ENCODE measurements at places on chromosomes 2 and 18.

DNA sequence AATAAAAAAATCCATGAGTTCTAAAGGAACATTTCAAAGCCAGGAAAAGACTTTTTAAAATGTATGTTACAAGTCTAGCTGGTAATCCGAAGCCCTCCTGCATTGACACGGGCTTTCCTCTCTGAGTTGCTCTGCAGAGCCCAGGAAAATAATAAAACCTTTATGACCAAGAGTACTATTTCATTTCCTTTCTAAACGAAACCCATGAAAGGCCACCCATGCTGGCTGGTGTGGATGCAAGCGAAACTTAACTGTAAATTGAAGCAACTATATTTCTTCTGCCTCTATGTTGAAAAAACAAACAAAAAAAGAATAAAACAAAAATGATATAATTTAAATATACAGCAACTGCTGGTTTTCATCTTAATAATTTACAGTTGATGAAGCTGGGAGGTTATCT is 41.3 kb upstream of the ZNF532 start:
- DNase-seq: no peak

- no peak for DNase-seq
These were observed 15.8 kb upstream of the SOCS6 start for GRCh38 chr18:70273021-70273420.

- no peak for DNase-seq
These were observed 69.1 kb downstream of the PDK1 start for GRCh38 chr2:172624996-172625395.

GRCh38 chr2:152483276-152484063 is 148.5 kb downstream of the FMNL2 start:
- DNase-seq: peak; percentile 42

- no peak for DNase-seq
These were observed 13.3 kb downstream of the CHRNA1 start for GRCh38 chr2:174750923-174751441.

DNA sequence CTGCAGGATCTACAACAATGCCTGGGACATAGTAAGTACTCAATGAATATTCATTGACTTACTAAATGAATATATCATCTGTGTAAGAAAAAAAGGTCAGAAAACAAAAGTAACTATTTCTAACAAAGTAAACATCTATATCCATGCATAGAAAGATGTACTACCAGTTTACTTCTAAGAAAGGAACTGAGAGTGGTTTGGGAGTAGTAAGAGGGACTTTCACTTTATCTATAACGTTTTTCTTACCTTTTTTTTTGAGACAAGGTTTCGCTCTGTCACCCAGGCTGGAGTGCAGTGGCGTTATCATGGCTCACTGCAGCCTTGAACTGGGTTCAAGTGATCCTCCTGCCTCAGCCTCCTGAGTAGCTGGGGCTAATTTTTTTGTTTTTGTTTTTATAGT is 25.7 kb downstream of the DHX57 start:
- no peak for DNase-seq

- DNase-seq: no peak
These were observed 351.5 kb downstream of the NR4A2 start for GRCh38 chr2:155980941-155981560.

- DNase-seq: no peak
These were observed 92.8 kb upstream of the BARD1 start for GRCh38 chr2:214902286-214902685.

GRCh38 chr18:45197526-45197970 is 417.7 kb upstream of the SLC14A2 start:
- DNase-seq: peak; percentile 61

GRCh38 chr18:78625847-78626246 is 353.8 kb upstream of the SALL3 start:
- no peak for DNase-seq

DNA sequence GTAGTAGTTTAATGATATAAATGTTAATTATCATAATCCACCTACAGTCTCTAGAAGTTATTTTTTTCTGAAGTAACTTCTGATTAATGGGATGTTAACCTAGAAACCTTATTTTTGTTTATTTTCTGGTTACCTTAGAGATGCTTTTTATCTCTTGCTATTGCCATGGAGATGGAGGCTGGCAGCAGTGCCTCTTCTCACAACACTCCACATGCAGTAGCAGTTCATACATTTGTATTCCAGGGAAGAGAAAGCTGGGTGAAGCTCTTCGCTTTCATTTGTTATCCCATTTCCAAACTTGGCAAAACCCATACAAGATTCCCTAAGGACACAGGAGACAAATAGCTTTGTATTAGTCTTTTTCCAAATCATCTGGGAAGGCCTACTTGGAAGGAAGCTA is 1794.1 kb upstream of the LRRTM1 start:
- DNase-seq: no peak

- DNase-seq: no peak
These were observed 5.3 kb upstream of the CEP68 start for GRCh38 chr2:65050931-65051330.

- peak; percentile 84 for DNase-seq
These were observed at the start of gene COPS7B for GRCh38 chr2:231786177-231786916. Gene COPS7B, plus strand, starts transcription at chr2:231786445. Its CDS starts 2,126 bp downstream, at chr2:231788571.

DNA sequence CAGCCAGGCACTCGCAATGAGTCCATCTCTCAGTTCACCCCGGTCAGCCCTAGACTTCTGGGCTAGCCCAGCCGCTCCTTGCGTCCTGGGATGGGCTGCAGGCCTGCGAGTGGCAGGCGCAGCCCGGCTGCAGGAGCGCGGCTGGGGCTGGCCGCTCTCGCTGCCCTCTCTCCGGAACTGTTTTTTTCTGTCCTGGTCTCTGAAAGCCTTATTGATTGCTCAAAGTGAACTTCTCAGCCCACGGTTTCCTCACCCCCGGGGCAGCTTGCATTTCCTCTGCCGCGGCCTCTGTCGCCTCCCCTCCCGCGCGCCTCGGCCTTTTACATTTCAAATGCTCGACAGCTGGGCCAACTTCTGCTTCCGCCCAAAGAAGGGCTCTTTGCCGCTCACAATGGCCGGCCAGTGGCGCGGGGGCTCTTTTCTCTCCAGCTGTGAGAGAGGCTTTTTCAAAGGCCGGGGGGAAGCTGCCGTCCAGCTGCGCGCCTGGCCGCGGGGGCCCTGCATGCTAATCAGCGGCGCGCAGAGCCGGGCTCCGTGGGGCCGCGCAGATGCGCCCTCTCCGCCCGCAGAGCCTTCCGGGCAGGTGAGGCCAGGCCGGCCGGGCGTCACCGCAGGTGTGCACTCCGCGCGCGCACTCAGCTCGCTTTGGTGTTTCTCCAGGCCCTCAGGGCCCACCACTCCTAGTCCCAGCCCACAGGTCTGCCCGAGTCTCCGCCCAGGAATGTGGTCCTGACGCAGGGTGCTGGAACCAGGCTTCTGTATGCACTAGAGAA is 513.8 kb downstream of the RNF144A start:
- DNase-seq: no peak

GRCh38 chr2:235143789-235144188 is 192.0 kb downstream of the SH3BP4 start:
- DNase-seq: no peak

- no peak for DNase-seq
These were observed 38.1 kb upstream of the ARHGAP25 start for GRCh38 chr2:68696554-68696953.

DNA sequence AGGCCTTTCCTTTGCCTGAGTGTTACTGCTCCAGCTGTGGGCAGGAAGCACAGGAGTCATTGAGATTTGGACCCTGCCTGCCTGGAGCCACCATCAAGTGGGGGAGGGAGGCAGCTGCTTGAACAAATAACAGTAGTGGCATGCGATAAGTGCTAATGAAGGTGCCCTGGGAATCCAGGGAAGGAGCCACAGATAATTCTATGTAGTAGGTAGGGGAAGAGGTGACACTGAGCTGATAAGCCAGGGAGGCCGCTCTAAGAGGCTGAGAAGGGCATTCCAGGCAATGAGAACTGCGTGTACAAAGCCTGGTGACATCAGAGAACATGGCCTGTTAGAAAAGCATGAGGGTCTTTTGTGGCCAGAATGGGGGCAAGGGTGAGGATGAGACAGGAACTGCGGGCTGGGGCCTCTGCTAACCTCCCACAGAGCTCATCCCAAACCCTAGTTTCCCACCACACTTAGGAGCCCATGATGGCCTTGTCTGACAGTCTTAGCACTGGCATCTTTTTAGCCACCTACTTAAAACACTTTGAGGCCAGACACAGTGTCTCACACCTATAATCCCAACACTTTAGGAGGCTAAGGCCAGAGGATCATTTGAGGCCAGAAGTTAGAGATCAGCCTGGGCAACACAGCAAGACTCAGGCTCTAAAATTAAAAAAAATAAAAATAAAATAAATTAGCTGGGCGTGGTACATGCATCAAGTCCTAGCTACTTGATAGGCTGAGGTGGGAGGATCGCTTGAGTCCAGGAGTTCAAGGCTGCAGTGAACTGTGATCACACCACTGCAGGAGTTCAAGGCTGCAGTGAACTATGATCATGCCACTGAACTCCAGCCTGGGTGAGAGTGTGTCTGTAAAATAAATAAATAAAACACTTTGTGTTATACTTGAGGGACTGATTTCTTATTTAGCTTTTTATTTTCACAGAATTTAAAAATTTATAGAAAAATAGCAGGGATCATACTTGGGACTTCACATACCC is 58.9 kb downstream of the TET3 start:
- DNase-seq: no peak

GRCh38 chr18:79747156-79747845 is 50.4 kb upstream of the KCNG2 start:
- no peak for DNase-seq

GRCh38 chr2:31446848-31447247 is 32.3 kb upstream of the XDH start:
- DNase-seq: no peak

DNA sequence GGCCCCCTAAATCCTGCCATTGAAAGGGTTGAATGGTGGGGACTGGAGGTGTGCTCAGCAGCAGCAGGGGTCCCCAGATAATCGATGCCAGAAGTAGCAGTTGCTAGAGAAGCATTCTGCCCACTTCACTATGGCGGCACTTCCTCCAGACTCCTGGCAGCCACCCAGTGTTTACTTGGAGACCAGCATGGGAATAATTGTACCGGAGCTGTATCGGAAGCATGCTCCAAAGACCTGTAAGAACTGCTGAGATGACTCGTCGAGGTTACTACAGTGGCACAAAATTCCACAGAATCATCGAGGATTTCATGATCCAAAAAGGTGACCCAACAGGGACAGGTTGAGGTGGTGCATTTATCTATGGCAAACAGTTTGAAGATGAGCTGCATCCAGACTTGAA is 11.0 kb upstream of the GAREM2 start:
- no peak for DNase-seq

DNA sequence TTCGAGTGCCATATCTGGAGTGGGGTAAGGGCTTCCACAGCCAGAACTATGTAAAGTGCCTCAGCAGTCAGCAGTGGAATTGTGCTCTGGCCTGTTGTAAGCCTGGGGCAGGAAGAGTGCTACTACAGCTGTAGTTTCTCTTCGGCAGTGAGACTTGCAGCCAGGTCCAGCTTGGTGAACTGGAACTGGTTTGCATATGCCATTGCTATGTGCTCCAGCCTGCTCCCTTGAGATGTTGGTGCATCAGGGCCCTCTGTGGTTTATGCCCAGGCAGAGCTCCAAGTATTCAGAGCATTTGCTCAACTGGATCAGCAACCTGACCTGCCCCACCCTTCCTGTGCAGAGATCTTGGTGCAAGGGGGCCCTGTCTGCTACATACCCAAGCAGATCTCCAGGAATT is 47.8 kb downstream of the ZNF804A start:
- peak; percentile 33 for DNase-seq

- DNase-seq: no peak
These were observed 127.8 kb upstream of the BCL2L11 start for GRCh38 chr2:110992886-110993285.

- DNase-seq: no peak
These were observed 14.2 kb downstream of the ESPNL start for GRCh38 chr2:238114331-238114841.

GRCh38 chr2:20604401-20604911 is 46.4 kb downstream of the HS1BP3 start:
- no peak for DNase-seq

DNA sequence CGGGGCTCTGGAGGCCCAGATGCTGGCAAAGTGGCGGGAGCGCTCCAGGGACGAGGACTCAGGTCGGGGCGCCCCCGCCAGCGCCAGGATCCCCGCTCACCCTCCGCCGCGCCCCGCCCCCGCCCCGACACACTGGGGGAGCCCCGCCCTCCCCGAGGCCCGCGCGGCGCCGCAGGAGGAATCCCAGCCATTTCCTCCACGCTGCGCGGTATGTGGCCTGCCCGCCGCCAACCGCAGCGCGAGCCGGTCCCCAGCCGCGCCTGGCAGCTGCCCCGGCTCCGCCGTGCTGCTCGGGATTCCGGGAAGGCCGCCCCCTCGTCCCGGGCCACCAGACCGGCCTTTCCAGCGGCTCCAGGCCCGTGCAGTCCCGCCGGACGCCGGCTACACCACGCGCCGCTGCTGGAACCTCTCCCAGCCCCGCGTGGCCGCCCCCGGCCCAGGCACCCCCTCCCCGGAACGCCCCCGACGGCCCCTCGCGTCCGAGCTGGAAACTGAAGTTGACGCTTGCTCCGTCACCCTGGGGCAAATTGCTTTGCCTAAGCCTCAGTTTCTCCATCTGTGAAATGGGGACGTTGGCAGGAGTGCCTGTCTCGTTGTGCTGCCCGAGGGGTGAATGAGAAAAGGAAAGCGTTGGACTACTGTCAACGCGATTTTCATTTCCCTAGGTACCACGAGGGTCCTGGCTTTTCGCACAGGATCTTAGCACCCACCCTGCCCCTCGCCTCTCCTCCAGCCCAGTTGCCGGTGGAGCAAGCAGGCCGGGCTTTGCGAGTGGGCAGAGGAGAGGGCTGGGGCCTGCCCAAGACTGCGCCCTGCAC is 53.6 kb downstream of the PKDCC start:
- peak; percentile 77 for DNase-seq

- peak; percentile 55 for DNase-seq
These were observed 163.1 kb downstream of the ANTXR1 start for GRCh38 chr2:69175790-69176715.

DNA sequence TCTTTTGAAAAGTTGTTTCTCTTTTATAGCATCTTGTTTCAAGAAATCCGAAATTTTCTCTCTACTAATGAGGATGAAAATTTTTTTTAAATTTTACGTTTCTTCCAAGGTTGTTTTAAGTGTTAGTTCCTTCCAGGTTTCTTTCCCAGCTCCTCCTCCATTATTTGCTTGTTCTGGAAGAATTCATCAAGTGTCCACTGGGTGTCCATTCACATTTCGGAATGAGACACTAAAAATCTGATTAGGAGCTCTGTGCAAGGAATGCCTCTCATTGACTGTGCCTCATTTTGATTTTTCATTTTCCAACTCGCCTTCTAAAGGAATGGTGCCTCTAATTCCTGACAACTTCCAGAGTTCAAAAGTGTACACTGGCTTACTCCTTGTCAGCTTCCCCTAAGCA is 6.1 kb downstream of the SP100 start:
- no peak for DNase-seq

GRCh38 chr2:32735348-32735747 is 107.5 kb downstream of the TTC27 start:
- DNase-seq: no peak

DNA sequence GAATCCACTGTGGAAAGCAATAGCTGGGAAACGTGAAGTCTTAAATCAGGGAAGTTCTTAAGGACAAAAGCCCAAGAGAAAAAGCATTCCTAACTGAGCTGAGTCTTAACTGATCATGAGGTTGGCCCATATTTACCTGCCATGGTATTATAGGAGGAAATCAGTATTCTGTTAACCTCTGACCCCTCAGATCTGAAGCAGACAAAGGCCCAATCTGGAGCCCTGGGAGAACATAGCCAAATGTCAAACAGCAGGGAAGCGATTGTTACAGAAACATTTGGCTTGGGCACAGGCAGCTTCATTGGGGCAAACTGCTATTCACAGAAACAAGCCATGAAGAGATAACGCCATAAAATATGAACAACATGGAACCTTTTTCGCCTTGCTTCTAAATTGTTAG is 18.8 kb downstream of the EPHA4 start:
- DNase-seq: no peak

Measured in fibroblast of pulmonary artery (primary cell).